ENCODE measurements at places on chromosomes 3 and 15.

- DNase-seq, result no peak
Observed at GRCh38 chr3:98733812-98734281, 29.3 kb upstream of the ST3GAL6 start.

DNA sequence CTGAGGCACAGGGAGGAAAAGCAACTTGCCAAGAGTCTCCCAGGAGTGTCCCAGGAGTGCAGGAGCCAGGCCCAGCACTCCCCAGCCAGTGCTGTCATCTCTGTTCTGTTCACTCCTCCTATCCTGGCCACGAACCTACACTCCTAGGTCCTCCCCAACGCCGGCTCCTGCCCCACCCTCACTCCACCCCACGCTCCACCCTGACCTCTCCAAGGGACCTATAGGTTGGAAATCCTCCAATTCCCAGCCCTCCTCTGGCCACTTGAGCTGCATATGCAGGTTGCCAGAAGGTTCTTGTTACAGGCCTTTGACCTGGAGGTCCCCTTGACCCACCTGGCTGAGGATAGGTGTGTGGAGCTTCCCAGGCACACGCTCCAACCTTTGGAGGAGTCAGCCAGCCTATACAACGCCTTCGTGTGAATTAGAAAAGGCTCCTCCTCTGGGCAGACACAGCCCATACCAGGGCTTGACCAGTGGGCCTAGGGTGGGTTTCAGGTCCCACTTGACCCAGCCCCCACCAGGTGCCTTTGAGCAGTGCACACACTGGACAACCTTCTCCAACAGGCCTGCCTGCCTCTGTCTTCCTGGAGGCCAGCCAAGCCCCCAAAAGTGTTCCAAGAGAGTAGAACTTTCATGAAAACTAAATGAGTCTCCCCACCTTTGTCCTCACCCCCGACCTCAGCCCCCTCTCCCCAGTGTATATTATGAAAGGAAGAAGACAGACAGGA lies 167.2 kb upstream of the TLE3 start:
- no peak for DNase-seq

DNA sequence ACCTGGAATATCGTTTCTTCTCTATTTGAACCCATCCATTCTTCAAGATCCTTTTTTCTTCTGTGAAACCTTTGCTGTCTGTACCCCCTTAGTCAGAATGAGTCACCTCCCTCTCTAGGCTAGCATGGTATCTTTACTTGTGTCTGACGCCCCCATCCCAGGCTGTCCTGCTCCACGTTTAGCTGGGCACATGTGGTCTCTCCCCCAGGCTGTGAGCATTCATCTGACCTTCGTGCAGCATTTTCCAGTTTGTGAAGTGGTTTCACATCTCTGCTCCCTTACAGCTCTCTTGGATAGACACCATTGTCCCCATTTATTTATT lies 14.3 kb upstream of the TLE3 start:
- DNase-seq, result no peak

DNA sequence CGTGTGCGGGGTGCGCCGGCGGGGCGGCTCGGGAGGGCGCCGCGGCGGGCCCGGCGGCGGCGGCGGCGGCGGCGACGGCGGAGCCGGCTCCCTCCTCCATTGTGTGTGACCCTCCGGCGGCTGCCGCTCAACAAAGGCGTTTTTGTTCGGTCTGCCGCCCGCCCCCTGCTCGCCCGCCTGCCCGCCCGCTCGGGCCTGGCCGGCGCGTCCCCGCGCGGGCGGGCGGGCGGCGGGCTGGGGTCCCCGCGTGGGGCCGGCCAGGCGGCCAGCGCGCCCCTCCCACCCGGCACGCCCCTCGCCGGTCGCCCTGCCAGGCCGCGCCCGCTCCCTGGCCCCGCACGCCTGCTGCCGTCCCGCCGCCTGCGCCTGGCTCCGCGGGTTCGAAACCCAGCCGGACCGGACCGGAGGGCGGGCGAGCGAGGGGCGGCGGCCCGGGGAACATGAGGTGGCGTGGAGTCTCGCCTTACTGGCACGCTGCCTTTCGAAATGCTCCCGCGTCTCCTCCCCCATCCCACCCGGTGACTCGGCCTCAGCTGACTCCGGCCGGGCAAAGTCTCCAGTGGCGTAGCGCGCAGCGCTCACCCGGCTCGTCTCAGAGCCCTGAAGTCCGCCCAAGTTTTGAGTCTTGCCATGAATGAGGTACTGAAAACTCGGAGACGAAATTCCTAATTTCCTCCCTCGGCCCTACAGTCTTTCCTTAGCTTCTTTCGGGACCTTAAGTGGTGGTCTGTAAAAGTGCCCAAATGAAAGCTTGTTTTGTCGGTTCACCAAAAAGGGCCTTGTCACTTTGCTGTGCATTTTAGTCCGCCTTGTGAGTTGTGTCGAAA lies 588 bp downstream of the MAPK6 start:
- peak; percentile 79 for DNase-seq

GRCh38 chr3:55322638-55323037 lies 164.5 kb downstream of the WNT5A start:
- no peak for DNase-seq

DNA sequence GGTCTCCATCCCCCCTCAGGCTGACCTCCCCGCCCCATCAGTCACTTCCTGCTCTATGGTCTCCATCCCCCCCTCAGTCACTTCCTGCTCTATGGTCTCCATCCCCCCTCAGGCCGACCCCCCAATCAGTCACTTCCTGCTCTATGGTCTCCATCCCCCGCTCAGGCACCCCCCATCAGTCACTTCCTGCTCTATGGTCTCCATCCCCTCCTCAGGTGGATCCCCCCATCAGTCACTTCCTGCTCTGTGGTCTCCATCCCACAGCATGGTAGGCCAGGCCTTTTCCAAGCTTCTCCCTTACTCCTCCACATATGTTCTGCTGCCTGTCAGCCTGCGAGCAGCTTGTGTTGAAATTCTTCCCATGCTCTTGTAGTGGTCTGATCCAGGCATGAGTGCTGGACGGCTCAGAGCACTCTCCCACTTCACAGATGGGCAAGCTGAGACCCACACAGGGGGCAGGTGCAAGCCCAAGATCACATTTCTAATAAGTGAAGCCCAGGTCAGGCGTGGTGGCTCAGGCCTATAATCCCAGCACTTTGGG lies 36.8 kb downstream of the BDH1 start:
- DNase-seq, result no peak

DNA sequence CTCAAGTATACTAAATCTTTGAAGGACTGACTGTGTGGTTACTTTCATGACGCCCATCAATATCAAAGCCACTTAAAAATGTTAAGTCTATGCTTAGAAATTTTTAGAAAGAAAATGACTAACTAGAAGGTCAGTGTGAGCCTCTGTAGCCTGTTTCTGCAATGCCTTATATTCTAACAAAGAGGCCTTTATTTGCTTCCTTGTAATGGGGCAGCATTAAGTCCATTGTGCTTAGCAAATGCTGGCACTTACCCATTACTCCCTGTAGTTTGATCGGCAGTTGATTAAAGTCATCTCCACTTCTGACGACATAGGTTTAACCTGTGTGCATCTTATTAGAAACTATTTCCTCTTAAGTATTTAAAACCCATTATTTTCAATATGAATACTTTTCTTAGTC lies 91.6 kb upstream of the FAM98B start:
- no peak for DNase-seq

GRCh38 chr3:47394881-47395280 lies 14.1 kb downstream of the PTPN23 start:
- no peak for DNase-seq

- no peak for DNase-seq
Observed at GRCh38 chr3:33716227-33716626, 1.8 kb downstream of the CLASP2 start.

GRCh38 chr15:100285641-100286295 lies 56.0 kb downstream of the ADAMTS17 start:
- DNase-seq, result no peak

DNA sequence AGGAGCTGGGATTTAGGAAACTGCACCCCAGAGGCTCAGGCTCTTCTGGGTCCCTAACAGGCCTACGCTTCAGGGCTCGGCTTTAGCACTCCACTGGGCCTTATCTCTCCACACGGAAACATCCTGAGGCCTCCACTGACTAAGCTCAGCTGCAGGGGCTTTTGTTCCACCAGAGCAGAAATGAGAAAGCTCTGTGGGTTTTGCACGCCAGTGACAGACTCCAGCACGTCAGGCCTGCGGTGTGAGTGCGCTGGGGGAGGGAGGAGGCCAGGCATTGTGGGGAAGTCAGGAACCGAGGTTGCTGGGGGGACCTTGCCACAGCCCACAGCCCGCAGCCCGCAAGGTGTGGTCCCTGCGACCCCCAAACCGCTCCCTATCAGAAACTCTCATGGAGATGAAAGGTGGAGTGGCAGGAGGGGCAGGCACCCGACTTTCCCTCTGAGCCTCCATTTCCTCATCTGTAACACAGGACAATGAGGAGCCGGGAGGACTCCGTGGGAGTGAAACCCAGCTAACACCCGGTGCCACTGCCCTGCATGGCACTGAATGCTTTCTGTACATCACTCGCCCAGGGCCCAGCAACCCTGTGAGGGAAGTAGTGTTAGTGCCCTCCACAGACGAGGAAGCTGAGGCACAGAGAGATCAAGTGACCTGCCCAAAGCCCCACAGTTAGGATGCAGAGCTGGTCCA lies 106.5 kb downstream of the TPRA1 start:
- DNase-seq, result peak; percentile 69

DNA sequence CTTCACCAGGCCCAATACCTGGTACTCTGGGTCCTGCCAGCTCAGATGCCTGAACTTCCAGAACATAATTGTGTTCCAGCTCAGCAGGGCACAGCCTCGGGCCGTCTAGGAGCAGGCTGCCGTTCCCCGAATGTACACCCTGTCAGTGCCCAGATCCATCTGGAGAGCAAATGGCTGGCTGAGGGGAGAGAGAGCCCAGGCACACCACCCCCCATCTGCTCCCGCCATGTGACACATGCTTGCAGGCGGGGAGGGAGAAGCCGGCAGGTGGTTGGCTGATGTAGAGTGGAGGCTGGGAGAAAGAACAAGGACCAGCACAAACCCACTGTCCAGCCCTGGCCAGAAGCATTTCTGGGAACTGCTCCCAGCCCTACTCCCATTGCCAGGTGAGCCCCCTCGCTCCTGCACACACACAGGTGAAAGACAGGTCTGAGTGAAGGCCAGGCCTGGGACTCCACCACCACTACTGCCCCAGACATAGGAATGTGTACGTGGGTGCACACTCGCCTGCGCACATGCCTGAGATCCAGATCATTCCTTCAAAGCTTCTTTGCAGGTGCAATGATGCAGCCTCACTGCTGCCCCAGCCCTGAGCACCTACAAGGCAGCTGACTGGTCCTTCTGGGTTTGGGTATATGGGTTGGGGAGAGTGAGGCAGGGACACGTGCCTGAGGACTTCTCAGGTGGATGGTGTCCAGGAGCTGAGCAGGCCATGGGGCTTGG lies 53.5 kb downstream of the SEMA5B start:
- DNase-seq, result no peak

DNA sequence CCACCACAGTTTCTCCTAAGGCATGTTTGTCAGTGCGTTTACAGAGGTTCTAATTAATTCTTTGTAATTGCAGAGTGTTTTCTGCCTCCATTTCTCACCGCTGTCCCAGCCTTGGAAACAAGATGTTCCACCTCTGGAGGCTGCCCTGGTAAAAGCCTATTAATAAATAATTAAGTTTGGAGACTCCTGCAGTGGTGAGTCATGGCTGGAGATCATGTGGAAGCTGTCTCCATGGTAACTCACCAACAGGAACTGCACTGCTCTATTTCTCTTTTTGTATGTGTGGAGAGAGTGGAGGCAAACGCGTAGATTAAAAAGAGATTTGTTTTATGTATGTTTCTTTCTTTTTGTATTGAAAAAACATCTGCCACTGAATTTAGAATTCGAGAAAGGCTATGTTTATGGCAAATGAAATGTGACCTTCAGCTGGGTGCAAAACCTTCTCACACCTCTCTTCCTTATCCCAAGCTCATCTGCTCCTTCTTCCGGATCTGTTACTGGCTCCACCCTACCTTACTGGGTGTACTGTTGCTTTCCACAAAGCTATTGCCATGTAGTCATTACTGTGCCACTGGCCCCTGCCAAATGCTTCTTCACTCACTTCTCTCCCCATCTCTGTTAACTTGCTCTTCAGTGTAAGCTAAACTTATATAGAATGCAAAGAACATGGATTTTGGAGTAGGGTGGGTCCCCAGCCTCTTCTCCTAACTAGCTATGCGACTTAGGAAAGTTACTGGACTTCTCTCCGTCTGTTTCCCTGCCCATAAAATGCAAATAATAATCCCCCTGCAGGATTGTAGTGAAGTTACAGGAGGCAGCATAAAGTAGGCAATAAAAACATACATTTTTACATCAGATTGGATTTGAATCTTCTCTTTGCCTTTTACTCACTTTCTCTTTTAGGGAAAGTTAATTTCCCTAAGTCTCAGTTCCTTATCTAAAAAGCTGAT lies 778.5 kb downstream of the NTRK3 start:
- DNase-seq, result no peak

GRCh38 chr3:144362126-144362525 lies 390.5 kb downstream of the DIPK2A start:
- DNase-seq, result no peak

GRCh38 chr3:129625072-129625874 lies 18.8 kb upstream of the PLXND1 start:
- DNase-seq, result no peak

- DNase-seq, result no peak
Observed at GRCh38 chr3:119437691-119438258, 25.6 kb downstream of the TMEM39A start.

DNA sequence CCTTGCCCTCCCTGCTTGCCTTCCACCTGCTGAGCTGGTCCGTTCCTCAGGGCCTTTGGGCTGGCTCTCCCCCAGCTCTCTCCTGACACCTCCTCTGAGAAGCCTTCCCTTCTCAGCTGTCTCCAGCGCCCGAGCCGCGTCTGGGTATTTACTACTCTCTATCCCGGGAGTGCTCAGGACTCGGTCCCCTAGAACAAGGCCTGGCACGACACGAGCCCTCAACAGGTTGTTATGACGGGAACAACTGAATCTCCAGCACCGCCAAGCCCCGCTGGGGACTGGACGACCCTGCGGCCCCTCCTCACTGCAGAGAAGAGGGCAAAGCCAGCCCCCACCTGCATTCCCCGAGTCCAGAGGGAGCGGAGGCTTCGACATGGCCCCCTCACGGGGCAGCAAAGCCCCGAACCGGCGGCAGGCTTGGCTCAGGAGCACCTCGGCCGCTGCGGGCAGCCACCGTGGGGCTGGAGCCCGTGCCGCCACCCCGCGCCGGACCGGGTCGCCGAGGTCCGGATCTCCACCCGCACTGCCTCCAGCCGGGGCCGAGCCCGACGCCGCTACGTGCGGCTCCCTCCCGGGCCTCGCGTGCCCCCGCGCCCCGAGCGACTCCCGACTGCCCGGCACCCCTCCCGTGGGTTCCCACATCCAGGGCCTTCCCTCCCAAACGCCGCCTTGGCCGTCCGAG lies 792 bp downstream of the TPRA1 start:
- no peak for DNase-seq

Data from activated naive CD8-positive, alpha-beta T cell treated with anti-CD3 and anti-CD28 coated beads, Interleukin-2, amount 10 ng/mL, durations not matched to agents 7 days and 5 days (primary cell).